ENCODE measurements at places on chromosomes 4 and X.

- DNase-seq = no peak
Observed at GRCh38 chr4:65139998-65140397, 530.3 kb downstream of the EPHA5 start.

- DNase-seq = no peak
Observed at GRCh38 chr4:78322032-78322431, 229.5 kb upstream of the ANXA3 start.

GRCh38 chr4:44563496-44563895 is 87.9 kb downstream of the YIPF7 start:
- no peak for DNase-seq

- no peak for DNase-seq
Observed at GRCh38 chr4:153763404-153763803, 3.6 kb upstream of the RNF175 start.

DNA sequence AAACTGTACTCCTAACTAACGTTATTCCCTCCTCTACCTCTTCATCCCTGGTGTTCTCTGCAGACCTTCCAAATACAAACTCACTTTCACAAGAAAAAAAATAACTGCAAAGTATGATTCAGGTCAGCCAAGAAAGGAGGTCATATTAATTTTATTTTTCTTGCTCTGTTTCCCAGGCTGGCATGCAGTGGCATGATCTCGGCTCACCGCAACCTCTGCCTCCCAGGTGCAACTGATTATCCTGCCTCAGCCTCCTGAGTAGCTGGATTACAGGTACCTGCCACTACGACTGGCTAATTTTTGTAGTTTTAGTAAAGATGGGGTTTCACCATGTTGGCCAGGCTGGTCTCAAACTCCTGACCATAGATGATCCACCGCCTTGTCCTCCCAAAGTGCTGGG is 156.6 kb downstream of the CHIC2 start:
- DNase-seq = no peak

GRCh38 chr4:80711956-80712355 is 318.6 kb upstream of the BMP3 start:
- DNase-seq = no peak

- DNase-seq = no peak
Observed at GRCh38 chrX:13414006-13414647, 94.3 kb upstream of the ATXN3L start.

GRCh38 chr4:7412554-7412912 is 22.2 kb downstream of the PSAPL1 start:
- no peak for DNase-seq

GRCh38 chr4:15837591-15837990 is 59.5 kb downstream of the CD38 start:
- DNase-seq = no peak

DNA sequence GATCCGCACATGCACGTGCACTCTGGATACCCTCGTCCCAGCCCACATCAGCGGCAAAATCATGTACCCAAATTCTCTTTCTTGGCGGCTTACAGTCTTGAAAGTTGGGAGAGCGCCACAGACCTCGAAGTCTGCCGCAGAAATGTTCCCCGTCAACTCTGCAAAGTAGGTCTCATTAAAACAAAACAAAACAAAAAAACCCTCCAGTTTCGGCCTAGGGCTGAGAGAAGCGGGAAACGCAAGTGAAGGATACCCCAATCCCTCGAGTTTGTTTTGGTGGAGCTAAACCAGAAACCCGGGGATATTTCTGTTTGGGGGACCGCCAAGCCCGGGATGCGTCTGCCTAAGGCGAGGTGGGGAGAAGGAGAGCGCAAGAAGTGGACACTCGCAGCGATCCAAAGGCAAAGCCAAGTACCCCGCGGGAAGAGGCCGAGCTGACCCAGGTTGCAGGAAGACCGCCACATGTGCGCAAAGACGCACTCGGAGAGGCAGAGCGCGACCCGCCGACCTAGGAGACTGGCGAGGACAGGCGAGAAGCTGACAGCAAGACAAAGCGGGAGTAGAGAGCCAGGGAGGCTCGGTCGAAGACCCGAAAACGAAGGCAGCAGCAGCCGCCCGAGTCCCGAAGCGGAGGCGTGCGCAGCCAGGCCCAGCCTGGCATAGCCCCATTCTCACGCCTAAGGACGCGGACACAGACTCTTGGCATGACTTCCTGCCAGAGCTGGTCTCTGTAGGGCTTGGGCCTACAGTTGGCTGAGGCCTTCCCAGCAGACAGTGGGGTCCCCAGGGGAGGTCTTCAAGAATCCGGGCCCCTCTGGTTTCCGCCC is 49.6 kb upstream of the BCOR start:
- no peak for DNase-seq

- no peak for DNase-seq
Observed at GRCh38 chrX:45709381-45709780, 508.7 kb upstream of the DIPK2B start.

DNA sequence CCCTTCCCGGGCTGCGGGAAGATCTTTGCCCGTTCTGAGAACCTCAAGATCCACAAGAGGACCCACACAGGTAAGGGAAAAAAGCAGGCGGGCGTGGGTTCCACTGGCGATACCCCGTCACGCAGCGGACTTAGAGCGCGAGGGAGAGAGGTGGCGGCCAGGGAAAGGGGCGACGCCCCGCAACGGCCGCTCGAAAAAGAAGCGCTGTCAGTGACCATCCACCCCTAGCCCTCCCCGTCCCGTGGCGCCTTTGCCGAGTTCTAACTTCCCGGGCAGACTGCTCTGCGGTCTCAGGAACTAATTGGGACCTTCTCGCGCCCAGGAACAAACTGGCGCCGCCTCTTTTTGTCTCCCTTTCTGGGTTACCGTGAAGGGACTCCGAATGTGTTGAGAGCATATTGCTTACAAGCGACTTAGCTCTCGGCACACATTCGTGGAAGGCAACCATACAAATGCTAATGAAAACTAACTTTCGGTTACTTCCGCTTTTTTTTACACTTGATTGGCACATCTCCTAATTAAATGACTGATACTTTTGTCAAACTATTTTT is 1.8 kb downstream of the ZIC3 start:
- no peak for DNase-seq

GRCh38 chrX:113522814-113523213 is 682.2 kb upstream of the AMOT start:
- no peak for DNase-seq

DNA sequence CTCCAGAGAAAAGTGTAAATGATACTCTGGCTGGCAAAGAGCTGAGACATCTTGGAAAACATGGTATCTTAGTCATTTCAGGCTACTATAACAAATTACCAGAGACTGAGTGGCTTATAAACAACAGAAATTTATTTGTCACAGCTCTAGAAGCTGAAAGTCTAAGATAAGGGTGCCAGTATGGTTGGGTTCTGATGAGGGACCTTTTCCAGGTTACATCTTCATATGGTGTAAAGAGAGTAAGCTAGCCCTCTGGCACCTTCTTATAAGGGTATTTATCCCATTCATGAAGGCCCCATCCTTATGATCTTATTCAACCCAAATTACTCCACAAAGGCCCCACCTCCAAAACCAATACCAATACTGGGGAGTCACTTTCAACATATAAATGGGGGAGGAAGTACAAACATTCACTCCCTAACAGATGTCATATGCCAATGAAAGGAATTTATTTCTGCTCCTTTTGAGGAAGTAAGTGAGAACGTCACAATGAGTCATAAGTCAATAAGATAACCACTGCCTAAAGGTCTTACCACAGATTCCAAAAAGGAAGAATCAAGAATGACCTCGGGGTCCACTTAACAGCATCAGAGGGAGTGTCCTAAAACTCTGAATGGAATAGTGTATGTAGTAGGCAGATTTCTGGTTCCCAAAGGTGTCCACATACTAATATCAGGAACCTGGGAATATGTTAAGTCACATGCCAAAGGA is 246.6 kb downstream of the OPHN1 start:
- no peak for DNase-seq

GRCh38 chr4:98092833-98093439 is 50.3 kb downstream of the STPG2 start:
- DNase-seq = no peak

- DNase-seq = no peak
Observed at GRCh38 chr4:158459085-158459820, 62.4 kb upstream of the RXFP1 start.

GRCh38 chrX:15744181-15744867 is 6.3 kb downstream of the CA5B start:
- DNase-seq = no peak

DNA sequence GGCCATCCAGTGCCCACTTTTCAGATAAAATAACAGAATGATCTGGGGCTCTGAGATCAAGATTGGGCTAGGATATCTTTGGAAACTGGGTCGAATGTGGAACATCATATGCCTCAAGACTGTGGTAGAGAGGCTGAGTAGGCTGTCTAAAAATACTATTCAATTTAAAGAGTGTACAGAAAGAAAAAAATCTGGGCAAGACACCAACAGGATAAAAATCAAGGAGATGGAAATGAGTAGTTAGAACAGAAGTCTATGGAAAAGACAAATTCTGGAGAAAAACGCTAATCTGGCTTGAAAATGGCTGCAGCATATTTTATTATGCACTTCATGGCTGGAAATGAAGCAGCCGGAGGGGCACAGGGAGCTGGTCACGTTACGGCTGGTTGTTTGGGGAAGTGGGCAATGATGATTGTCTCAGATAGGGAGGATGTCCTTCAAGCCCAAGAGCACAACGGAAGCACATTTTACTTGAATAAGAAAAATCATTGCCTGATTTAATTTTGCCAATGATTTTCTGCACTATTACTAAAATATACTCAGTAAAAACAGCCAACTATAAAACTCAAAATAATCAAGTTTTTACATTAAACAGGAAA is 27.1 kb upstream of the MAPK10 start:
- no peak for DNase-seq

DNA sequence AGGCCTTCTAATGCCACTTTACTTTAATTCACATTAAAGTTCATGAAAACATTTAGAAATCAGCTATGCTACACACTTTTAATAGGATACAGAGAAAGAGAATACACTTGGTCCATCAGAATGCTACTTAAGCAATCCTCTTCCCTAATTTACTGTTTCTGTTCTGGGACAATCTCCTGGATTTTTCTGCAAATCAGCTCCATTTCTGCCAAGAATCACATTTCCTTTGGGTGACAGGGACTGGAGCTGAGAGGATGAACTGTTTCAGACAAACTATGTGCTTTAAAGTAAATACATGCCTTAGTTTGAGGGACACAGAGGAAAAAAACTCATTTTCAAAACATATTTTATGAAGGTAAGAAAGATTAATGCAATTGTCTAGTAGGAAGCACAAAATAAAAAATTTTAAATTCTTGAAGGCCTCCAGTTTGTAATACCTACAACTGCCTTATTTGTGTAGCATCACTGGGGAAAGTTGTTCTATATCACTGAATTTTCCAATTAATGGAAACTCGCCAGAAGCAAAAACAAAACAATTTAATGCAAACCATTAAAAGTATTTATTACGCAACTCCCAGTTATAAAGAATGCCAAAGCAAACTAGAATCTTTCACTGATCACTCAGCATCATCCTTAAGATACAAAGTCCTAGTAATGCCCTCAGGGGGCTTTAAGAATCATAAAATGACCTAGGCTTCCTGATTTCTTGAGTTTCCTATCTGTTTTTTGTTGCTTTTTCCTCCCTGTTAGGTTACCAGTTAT is 36.3 kb downstream of the BCLAF3 start:
- no peak for DNase-seq

DNA sequence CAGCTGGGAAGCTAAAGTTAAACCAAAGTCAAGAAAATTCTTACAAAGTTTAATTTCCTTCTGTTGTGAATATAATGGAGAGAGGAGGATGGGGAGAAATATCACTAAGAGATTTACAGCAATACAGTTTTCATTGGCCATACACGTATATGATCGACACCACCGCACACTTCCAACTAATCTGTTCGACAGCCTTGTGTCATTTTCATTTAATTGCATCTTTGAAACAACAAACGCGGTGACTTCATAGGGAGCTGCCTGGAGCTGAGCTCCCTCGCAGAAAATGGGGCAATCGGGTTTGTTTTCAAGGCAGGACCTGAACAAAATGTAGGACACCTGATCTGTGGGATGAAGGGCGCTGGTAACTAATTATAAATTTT is 1.3 kb downstream of the PTPN13 start:
- DNase-seq = no peak

- no peak for DNase-seq
Observed at GRCh38 chr4:24795666-24796381, 451 bp downstream of the SOD3 start.

GRCh38 chr4:128940971-128941370 is 131.5 kb downstream of the JADE1 start:
- DNase-seq = no peak

GRCh38 chrX:119753639-119754257 is 4.6 kb upstream of the SOWAHD start:
- DNase-seq = peak; percentile 25

- no peak for DNase-seq
Observed at GRCh38 chr4:152348670-152349069, 187.2 kb downstream of the FBXW7 start.

- DNase-seq = peak; percentile 38
Observed at GRCh38 chr4:77818073-77818601, 1.0 kb downstream of the CNOT6L start.

DNA sequence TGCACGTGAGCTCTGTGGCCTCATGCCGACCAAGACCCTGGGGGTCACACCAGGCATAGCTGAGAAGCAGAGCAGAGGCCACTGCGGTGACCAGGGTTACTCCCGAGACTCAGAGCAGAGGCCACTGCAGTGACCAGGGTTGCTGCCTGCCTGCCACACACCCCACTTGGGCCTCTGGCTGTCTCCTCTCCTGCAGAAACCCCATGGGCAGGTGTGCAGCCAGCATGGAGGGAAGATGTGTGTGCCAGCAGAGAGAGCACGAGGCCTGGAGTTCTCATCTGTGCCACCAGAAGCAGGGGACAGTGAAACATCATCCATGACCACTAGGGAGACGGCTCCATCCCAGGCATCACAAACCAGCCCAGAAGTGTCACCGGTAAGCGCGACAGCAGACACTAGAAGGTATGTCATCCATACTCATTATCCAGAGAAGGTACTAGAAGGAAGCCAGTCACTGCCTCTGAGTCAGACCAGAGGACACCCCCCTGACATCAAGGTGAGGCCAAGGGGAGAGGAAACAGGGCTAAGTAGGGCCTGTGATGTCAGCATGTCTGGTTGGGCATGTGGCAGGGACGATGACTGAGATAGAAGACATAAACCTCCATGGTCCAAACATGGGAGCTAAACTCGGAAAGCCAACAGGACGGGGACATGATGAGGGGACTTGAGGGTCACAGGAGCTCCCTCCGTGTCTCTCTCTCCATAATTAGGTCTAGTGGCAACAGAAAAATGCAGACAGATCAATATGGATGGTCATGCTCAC is 24.2 kb upstream of the SPON2 start:
- no peak for DNase-seq
